ENCODE measurements at places on chromosomes 11 and 22.

- no peak for DNase-seq
These were observed 4.6 kb upstream of the RANGAP1 start for GRCh38 chr22:41290262-41291221.

- no peak for DNase-seq
These were observed 181.5 kb downstream of the FAM76B start for GRCh38 chr11:95608093-95608492.

- DNase-seq: no peak
These were observed 36.7 kb downstream of the SMC1B start for GRCh38 chr22:45376703-45377102.

DNA sequence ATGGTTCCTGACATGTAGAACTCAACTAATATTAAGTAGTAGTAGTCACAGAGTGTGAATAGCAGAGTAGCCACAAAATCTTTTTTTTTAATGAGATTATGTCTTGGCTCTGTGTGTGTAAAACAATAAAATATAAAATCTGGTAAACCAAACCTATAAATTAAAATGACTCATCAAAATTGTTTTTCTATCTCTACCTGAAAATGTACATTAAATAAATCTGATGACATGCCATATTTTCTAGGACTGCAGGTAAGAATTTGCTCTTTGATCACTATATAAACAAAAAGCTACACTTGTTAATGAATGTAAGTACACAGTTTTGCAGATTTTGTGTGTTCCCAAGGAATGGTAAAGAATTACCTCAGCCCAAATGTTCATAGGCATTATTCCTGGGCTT, 1231.5 kb downstream of the JRKL start:
- no peak for DNase-seq

DNA sequence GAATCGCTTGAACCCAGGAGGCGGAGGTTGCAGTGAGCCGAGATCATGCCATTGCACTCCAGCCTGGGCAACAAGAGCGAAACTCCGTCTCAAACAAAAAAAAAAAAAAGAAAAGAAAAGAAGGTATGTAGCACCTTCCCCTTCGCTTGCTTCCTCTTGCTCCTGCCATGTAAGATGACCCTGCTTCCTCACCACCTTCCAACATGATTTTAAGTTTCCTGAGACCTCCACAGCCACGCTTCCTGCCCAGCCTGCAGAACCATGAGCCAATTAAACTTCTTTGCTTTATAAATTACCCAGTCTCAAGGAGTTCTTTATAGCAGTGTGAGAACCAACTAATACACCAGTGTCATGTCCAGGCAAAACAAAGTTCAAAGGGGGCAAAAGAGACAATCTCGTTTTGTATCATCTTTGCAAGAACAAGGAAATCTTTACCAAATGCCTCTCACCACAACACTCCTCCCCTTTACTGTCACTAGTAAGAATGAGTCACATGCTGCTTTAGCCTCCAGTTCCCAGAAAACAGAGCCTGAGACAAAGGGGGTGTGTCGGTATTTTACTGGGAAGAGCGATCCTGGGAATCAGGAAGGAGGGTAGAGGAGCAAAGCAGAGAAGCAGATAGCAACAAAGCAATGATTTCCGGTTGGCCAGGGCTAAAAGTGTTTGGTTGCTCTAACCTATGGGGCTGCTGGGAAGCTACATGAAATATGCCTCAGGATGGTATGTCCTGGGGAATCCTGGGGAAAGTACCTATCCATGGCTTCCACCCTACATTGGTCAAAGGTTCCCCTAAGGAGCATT, 10.5 kb upstream of the MCHR1 start:
- no peak for DNase-seq

DNA sequence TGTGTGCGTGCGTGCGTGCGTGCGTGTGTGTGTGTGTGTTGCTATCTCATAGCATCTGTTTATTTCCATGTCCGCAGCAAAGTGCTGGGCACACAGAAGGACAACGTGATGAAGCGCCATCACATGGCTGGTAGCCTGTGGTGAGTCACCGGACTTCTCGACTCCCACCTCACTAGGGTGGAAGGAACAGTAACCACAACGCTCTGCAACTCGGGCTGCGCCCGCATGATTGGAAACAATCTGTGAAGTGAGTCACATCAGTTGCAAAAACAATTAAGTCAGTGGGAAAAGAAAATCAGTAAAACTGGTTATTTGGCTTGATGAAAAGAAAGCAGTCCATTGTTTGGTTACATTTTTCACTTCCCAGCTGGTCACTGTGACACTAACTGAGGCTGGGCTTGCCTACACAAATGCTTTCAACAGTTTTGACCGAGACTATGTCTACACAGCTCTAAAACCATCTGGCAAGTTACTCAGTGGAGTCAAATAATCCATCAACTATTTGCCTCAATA, 437.3 kb upstream of the CADM1 start:
- DNase-seq: no peak

- no peak for DNase-seq
These were observed 1.1 kb upstream of the OR52N2 start for GRCh38 chr11:5807580-5807979.

DNA sequence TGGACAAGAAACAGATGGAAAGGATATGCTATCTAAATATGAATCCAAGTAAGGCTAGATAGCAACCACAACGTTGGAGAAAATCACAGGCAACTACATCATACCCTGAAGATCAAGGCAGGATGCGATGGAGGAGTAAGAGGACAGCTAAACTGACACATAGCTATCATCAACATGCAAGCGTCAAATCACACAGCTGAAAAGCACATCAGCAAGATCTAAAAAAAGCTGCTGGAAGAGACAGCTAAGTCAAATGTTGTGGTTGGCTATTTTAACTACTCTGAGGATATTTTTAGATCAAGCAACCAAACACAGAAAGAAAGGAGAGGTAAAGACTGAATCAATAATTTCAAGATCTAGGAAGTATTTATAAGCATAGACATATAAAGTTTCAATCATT, 466.9 kb downstream of the BRD1 start:
- DNase-seq: no peak

GRCh38 chr22:35426801-35427140, 26.8 kb downstream of the MCM5 start:
- no peak for DNase-seq

GRCh38 chr11:92224407-92225124, at the start of gene FAT3:
TSS of gene FAT3 (plus strand) at chr11:92224818. CDS start at chr11:92352113, 127,295 bp downstream.
- no peak for DNase-seq

GRCh38 chr11:62402226-62402959, 16.4 kb upstream of the SCGB1A1 start:
- peak; percentile 22 for DNase-seq

GRCh38 chr11:111918390-111919256, at the start of gene C11orf52:
TSS of gene C11orf52 (plus strand) at chr11:111918913. CDS start at chr11:111918973, 60 bp downstream.
- no peak for DNase-seq

- DNase-seq: no peak
These were observed 33.4 kb upstream of the PISD start for GRCh38 chr22:31695423-31695822.

DNA sequence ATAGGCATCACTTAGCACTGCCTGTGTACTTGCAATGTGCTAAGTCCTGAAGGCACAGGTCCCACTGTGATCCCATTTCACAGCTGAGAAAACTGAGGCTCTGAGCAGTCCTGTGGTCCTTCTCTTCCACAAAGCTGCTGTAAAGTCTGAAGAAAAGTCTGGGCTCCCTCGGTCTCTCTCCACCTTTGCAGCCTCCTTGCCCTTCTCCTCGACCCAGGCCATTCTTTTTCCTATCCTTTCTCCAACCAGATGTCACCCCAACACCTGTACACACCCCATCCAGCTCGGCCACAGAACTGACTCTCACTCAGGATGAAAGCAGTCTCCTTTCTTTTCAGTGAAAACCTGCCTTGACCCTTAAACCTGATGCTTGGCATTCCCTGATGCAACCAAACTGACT, 42.6 kb upstream of the SYT13 start:
- no peak for DNase-seq

DNA sequence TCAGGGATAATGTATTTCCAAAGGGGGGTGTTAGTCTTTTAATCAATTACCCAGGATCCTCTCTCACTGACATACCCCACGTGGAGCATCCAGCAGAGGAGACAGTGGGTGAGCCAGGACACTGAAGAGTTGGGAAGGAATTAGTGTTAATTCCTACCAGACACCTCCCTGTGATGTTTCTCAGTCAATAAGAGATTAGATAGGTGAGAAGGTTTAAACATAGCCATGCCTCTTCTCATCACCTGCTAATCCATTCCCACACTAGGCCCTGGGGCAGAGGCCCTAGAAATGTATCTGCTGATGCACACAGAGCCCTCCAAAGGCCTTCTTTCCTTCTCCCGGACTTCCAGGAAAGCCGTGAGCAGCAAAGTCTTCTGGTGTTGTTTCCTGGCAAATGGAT, 363.6 kb upstream of the LARGE1 start:
- DNase-seq: no peak

GRCh38 chr11:113831314-113831713, 44.1 kb downstream of the USP28 start:
- DNase-seq: no peak

DNA sequence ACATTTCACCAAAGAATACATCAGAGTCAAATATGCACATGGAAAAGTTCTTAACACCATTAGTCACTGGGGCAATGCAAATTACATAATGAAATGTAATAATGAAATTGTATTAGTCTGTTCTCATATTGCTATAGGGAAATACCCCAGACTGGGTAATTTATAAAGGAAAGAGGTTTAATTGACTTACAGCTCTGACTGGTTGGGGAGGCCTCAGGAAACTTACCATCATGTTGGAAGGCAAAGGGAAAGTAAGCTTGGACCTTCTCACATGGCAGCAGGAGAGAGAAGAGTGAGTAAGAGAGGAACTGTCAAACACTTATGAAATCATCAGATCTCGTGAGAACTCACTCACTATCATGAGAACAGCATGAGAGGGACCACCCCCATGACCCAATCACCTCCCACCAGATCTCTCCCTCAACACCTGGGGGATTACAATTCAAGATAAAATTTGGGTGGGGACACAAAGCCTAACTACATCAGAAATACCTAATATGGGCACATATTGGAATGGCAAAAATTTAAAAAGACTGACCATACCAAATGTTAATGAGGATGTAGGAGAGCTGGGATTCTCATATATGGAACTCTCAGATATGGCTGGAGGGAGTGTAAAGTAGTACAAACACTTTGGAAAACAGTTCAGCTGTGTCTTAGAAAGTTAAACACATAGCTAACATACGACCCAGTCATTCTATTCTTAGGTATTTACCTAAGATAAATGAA, 65.1 kb upstream of the CD44 start:
- DNase-seq: no peak

DNA sequence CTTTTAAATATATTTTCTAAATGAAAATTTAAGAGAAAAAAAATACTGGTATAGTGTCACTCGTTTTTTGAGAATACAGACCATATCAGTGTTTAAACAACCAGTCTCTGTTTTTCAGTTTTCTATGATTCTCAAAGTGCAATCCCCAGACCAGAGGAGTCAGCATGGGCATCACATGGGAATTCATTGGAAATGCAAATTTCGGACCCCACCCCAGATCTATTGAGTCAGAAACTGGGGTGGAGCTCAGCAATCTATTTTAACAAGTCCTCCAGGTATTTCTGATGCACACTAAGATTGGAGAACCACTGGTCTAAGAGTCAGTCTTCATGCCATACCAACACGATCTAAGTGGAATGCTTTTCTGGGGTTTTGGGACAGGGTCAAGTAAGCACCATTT, 66.1 kb downstream of the FAR1 start:
- no peak for DNase-seq

DNA sequence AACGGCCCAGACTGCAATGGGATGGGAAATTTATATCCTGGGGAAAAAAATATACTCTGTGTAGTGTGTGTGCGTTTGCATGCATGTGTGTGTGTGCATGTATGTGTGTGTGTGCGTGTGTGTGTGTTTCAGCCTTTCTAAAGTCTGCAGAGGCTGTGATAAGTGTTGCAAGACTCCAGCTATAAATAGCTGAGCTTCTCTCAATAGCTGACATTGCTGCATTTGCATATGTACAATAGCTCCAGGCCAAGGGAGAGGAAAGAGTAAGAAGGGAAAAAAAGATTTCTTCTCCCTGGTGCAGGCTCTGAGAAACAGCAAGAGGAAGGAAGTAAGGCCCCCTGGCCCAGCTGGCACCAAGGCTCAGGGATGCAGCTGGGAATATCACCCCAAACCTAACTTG, 483.0 kb downstream of the MN1 start:
- no peak for DNase-seq

DNA sequence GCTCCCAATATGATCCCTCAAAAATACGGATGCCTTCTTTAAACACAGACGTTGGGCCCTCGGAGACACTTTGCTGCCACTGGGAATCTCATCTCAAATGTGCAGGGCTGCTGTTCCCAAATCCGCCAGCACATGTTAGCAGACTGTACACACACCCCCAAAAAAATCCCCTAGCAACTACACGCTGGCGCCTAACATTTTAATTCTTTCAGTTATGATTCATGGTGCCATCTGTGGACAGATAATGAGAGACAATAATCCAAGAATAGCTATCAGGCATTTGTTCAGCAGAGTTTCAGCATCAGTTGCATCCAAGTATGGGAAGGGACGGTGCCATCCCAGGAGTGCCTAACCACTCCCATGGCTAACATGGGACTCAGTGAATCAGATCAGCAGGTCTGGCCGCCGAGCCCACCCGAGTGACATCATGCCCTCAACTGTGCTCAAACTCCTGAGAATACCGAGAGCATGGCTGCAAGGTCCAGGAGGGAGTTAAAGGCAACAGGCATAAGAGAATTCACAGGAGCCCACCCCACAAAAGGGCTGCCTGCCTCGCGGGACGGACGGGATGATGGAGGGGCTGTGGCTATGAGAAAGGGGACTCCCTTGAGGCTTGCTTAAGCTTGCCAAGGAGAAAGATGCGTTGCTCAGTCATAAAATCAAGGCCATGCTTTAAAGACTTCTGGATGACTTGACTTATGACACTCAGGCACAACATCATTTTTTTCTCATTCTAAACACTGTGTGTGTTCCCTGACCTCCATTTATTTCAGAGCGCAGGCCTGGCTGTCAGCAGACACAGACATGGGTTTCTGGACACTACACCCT, 337.0 kb downstream of the SHANK2 start:
- DNase-seq: no peak

- DNase-seq: no peak
These were observed 19.7 kb downstream of the OR5AK2 start for GRCh38 chr11:57008373-57008772.

DNA sequence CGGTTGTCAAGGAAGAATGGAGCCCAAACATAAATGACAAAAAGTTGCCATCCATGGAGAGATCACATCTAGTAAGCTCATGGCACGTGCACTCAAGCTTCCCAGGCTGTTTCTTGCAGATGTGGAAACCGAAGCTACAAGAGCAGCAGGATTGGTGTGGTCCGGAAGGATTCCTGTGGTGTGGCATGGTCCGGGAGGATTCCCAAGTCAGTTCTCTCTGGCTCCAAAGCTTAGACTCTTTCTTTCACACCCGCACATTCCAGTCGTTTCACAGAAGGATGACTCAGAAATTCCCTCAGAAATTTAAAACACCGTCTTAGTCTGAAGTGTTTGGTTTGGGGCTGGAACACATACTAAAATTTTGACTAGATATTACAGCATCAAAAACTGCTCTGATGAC, 78.0 kb upstream of the DRD2 start:
- no peak for DNase-seq

GRCh38 chr11:3905080-3905953, 49.9 kb downstream of the STIM1 start:
- peak; percentile 84 for DNase-seq
